Stomach (tissue), 19 donors: ENCODE measurements at places on chromosomes 5 and 9. TPM values are rescaled to one million over a fixed set of nuclear protein-coding genes. Genes with fewer than 3 reads are reported as not detected.

The SPINK4 gene
- not detected for total RNA-seq

The DRD1 gene
- total RNA-seq: not detected

GRCh38 chr5:172870715-172871461 lies 36.8 kb downstream of the ERGIC1 start:
- H3K4me1 ChIP-seq: peaks cover 95% of the 10 kb centered on the region
- no peaks in the 10 kb centered on the region for H3K27me3 ChIP-seq
- no peaks in the 10 kb centered on the region for H3K36me3 ChIP-seq
- no peak overlapping the region for H3K4me3 ChIP-seq
- no peak for DNase-seq

- H3K4me3 ChIP-seq: no peak overlapping the region
- no peaks in the 10 kb centered on the region for H3K27me3 ChIP-seq
These were observed 10.1 kb downstream of the LHFPL2 start for GRCh38 chr5:78638423-78638822.
